ENCODE measurements at places on chromosomes 1 and 21. TPM values are rescaled to one million over a fixed set of nuclear protein-coding genes. Genes with fewer than 3 reads are reported as not detected.

The TPTE gene
- total RNA-seq: not detected

The PTGER3 gene
- 4.4 TPM for total RNA-seq

The BEND5 gene
- 5.7 TPM for total RNA-seq

The HRNR gene
- not detected for total RNA-seq

The DMRTA2 gene
- total RNA-seq: not detected

The PLA2G4A gene
- 4.8 TPM for total RNA-seq

The HES4 gene
- total RNA-seq: 30.5 TPM

The TRIM17 gene
- 1.2 TPM for total RNA-seq

The C1orf94 gene
- not detected for total RNA-seq

The DHCR24 gene
- total RNA-seq: 158 TPM

The WNT2B gene
- total RNA-seq: 10.9 TPM

The TSPEAR gene
- total RNA-seq: not detected

The CHIA gene
- total RNA-seq: not detected

The PLCH2 gene
- total RNA-seq: 1.1 TPM

The SYTL1 gene
- total RNA-seq: 3.5 TPM

The TMEM200B gene
- 24.6 TPM for total RNA-seq

The U2AF1 gene
- 67.6 TPM for total RNA-seq

The RAP1GAP gene
- total RNA-seq: 14.7 TPM

The TENT5C gene
- 37.0 TPM for total RNA-seq

The MX2 gene
- total RNA-seq: 19.0 TPM

The NDUFV3 gene
- total RNA-seq: 43.8 TPM

The FAM229A gene
- 12.0 TPM for total RNA-seq

The KCNE2 gene
- 2.2 TPM for total RNA-seq

The RASAL2 gene
- total RNA-seq: 42.6 TPM

The DAB1 gene
- 10.5 TPM for total RNA-seq

The MAP3K21 gene
- 1.6 TPM for total RNA-seq

The OR2L2 gene
- total RNA-seq: 0.53 TPM

The LHX8 gene
- total RNA-seq: not detected

The ODR4 gene
- 25.8 TPM for total RNA-seq

The SMPDL3B gene
- total RNA-seq: 0.27 TPM

The AUNIP gene
- total RNA-seq: not detected

The AIRE gene
- 0.13 TPM for total RNA-seq

The RXFP4 gene
- total RNA-seq: not detected

The TRNP1 gene
- total RNA-seq: 22.7 TPM

The PRAMEF26 gene
- not detected for total RNA-seq

The WNT9A gene
- total RNA-seq: 11.4 TPM

The OR6K3 gene
- total RNA-seq: not detected

The PLPP3 gene
- 198 TPM for total RNA-seq

The GRHL3 gene
- not detected for total RNA-seq

All from sciatic nerve (tissue), 2 donors.